ENCODE measurements at places on chromosomes 4 and X.

- DNase-seq = no peak
Measured at GRCh38 chrX:29155286-29155685, 568.0 kb downstream of the IL1RAPL1 start.

GRCh38 chr4:10582059-10582686, 102.4 kb downstream of the CLNK start:
- DNase-seq = no peak

DNA sequence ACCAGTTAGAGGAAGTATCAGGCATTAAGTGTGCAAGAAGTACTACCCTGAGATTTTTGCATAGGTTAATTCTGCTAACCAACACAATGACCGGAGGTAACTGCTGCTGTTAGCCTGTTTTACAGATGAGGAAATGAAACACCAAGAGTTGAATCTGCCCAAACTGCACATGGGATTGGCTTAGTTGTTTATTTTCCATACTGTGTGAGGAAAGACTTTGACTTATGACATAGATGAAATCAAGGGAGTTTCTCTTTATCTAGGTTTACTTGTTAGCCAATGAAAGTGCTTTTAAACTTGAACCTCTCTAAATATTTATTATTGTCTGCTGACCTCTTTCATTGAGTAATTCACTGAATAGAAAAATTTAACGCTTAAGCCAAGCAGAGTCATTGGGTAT, 10.3 kb downstream of the GUCY1B1 start:
- DNase-seq = no peak

GRCh38 chrX:154495472-154495922, 5.1 kb upstream of the SLC10A3 start:
- no peak for DNase-seq

DNA sequence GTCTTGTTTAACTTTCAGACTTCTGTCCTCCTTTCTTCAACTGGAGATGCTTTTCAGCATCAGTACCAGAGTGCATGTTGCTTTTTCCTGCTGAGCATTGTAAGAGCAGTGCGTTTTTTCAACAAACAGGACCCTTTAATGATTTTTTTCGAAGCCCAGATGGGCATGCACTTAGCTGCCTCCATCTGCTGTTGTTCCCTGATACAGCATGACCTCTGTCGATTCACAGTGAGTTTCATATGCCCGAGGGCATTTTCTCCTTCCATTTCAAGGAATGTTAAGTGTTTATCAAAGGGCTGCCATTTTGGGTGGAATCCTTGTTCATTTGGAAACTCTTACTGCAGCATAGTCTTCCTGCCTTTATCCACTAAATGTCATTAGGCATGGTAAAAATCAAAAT, 428.6 kb downstream of the DTHD1 start:
- no peak for DNase-seq
